Renal cortical epithelial cell (primary cell): ENCODE measurements at places on chromosomes 3 and 15.

GRCh38 chr15:96309143-96309660 is 21.3 kb upstream of the NR2F2 start:
- no peak for DNase-seq

DNA sequence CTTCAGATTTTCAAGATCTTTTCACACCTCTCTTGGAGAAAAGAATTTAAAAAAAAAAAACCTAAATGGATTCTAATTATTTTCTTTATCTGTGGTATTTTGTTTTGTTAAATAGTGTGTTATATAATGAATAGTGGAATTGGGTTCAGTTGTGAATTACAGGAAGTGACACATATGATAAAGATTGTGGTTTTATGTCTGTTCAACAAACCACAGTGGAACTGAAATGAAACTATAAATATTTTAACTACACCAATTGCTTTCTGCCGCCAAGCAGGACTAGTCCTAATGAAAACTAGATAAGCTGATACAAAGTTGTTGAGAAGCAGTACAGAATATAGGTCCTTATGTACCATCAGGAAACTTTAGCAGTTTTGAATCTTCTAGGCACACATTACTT is 121.6 kb downstream of the UBE2E2 start:
- peak; percentile 57 for DNase-seq

DNA sequence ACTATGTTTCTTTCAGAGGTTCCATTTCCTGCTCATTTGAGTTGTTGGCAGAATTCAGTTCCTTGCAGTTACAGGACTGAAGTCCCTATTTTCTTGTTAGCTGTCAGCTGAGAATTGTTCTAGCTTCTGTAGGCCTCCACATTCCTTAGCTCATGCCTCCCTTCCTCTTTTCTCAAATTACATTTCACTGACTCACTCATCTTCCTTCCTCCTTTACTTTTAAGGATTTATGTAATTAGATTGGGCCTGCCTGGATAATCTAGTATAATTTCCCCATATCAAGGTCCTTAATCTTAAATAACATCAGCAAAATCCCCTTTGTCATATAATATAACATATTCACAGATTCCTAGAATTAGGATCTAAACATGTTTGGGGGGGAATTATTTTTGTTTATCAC is 40.6 kb upstream of the RBMS3 start:
- DNase-seq = peak; percentile 76

- DNase-seq = no peak
Observed at GRCh38 chr15:26260517-26261133, 397.5 kb upstream of the ATP10A start.

DNA sequence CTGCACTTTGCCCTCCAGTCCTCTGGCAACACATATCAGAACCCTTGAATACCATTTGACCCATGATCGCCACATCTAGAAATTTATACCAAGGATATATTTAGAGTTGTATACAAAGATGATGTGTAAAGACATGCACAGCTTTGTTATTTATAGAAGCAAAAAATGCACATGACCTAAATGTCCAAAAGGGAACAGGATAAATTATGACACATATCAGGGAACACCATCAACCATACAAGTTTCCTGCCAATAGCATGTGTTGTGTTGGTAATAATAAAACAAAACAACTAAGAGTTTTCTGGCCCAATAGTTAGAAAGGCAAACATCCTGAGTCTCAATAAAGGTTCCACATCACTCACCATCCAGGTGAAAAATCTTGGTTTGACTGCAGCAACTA is 51.5 kb downstream of the AAGAB start:
- DNase-seq = no peak

- no peak for DNase-seq
Observed at GRCh38 chr3:132079147-132079546, 44.3 kb upstream of the CPNE4 start.

GRCh38 chr3:46491089-46492070 is 6.4 kb upstream of the RTP3 start:
- no peak for DNase-seq
